ENCODE measurements at places on chromosomes 13 and 19.

GRCh38 chr19:3609779-3610719, 3.4 kb upstream of the TBXA2R start:
- DNase-seq: no peak

DNA sequence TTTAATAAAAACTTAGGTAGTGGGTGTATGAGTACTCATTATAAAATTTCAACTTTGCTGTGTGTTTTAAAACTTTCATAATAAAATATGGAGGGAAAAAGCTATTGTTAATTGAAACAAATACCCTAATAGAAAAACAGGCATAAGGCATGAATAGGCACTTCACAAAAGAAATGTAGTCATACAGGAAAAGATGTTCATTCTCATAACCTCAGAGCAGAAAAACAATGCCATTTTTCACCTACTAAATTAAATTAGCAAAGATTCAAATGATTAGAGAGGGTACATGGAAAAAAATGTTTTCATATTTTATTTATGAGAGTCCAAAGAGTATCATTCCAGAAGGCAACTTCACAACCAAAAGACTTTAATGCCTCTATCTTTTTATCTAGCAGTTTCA, 20.6 kb upstream of the ELF1 start:
- DNase-seq: no peak

- no peak for DNase-seq
These were observed 792.0 kb downstream of the UQCRFS1 start for GRCh38 chr19:28420811-28421550.

DNA sequence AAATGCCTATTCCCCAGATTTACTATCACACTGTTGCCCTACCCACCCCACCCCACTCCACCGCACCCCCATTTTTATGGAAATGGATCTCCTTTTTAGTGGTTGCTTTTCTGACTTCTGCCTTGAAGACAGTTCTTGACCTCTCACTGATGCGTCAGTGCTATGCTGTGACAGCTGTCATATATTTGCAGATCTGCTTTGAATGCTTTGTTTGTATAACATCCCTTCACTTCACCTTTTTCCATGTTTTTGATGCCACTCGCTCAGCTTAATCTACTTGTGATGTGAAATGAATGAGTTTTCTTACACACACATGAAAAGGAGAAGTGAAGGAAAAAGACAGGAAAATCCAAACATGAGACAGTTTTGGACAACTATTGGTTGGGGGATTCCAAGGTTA, 731.0 kb downstream of the SLITRK6 start:
- DNase-seq: no peak

- DNase-seq: peak; percentile 86
These were observed 24.3 kb downstream of the ARL11 start for GRCh38 chr13:49652355-49653305.
